ENCODE measurements at places on chromosomes 13 and 19.

DNA sequence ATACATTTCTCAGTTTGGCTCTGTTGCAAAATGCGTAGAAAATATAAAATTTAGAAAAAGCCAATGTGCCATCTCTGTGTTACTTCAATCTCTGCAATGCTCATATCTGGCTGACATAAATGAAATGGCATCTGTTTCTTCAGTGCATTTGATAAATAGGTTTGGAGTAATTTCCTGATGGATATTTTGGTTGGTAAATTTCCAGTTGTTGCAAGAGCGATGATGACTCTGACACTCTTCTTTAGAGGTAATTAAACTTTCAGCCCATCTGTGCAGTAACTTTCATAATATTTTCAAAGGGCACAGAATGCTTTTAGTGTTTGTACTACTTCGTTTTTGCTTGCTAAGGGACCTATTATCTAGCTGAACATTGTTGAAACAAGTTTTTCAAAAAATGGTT, 1286.4 kb downstream of the PCDH9 start:
- no peak for DNase-seq

DNA sequence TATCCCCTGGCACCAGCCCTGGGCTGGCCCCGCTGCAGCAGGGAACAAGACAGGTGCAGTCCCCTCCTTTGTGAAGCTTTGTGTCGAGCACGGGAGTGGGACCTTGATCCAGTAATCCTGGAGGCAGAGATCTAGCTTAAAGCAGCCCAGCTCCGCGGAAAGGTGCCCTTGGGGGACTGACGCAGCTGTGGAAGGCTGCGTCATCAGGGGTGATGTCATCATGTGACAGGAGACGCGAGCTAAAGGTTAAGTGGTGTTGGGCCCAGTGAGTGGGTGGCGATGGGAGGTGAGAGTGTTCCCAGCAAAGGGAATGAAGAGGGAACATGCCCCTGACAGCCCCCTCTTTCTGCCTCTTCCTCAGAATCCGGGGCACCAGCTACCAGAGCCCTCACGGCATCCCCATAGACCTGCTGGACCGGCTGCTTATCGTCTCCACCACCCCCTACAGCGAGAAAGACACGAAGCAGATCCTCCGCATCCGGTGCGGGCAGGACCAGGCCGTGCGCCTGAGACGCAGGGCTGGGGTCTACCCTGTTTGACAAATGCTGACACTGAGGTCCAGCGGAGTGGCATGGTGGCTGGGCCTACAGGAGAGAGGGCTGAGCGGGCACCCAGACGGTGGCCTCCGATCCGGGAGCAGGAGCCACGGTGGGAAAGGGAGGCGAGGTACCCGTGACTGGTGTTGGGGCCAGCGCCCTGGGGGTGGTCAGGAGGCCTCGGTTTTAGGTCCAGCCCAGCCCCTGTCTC, 2.6 kb downstream of the LHB start:
- DNase-seq, result no peak

GRCh38 chr19:670609-671075, 5.5 kb upstream of the FSTL3 start:
- no peak for DNase-seq

GRCh38 chr13:112259511-112259910, 116.6 kb upstream of the SPACA7 start:
- DNase-seq, result no peak

DNA sequence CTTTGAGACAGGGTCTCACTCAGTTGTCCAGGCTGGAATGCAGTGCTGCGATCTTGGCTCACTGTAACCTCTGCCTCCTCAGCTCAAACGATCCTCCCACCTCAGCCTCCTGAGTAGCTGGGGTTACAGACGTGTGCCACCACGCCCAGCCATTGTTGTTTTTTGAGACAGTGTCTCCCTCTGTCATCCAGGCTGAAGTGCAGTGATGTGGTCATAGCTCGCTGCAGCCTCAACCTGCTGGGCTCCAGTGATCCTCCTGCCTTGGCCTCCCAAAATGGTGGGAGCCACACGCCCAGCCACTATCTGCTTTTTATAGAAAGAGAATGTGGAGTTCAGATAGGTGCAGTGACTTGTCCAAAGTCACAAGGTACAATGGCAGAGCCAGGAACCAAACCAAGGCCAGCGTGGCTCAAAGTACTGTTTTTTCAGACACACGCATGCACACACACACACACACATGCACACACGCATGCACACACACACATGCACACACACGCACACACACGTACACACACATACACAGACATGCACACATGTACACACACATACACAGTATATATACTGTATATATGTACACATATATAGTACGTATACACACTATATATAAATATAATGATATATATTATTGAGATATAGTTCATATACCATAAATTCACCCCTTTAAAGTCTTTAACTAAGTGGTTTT, 6.6 kb downstream of the GADD45B start:
- DNase-seq, result no peak

DNA sequence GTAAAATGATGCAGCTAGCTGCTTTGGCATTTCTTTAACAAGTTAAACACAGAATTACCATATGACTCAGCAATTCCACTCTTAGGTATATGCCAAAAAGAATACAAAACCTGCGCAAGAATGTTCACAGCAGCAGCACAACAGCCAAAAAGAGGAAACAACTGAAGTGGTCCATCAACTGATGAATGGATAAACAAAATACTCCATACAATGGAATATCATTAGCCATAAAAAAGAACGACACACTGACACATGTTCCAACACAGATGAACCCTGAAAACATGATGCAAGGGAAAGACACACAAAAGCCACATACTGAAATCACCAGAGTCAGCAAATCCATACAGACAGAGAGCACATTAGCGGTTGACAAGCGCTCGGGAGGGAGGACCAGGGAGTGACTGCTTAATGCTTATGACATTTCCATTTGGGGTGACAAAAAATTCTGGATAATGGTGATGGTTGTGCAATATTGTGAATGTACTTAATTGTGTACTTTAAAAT, 3.0 kb downstream of the PCID2 start:
- DNase-seq, result no peak

DNA sequence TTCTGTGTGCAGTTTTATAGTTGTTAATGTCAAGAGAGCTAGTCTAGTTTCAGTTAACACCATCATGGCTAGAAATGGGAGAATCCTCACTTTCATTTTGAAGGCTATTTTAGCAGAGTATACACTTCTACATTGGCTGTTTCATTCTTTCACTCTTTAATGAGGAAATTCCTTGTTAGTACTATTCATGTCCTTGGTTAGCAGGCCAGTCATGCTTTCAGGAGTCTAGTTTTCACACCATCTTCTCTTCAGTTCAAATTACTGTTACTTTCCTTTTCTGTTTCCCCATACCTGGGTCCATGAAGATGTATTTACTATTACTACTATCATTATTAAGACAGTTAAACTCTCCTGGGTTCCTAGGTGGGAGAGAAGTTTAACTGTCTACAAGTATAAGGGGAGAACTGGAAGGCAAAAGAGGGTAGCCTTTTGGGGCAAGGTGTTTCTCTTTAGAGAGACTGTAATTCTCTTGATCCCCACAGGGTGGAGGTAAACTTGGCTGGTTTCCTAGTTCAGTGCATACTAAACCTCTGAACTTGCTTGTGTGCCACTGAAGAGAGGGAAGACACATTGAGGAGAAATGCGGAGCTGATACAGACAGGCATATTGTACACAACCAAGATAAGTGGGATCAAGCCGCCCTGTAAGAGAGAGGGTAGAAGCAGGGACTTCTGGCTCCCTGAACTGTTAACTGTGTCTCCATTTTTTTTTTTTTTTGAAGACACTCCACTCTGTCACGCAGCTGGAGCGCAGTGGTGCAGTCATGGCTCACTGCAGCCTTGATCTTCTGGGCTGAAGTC, 41.3 kb upstream of the IGFL4 start:
- DNase-seq, result no peak

DNA sequence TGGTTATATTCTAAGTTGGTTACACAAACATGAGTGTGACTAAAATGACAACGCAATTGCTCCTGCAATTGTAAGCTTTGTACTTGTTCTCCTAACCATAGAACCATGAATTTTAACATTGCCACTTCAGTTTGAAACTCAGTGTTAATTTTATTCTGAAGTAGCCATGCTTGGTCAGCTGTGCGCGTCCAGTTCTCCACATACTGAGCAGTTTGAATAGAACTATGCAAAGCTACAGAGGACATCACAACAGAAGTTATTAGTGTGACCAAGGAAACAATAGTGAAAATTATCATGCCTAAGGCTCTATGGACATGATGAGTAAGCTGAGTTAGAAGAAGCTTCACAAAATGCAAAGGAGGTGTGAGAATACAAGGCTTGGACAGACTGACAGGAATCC, 19.6 kb upstream of the ZNF100 start:
- no peak for DNase-seq

- DNase-seq, result no peak
These were observed 67.1 kb downstream of the WASF3 start for GRCh38 chr13:26624572-26624971.

GRCh38 chr13:107450931-107451330, 764.4 kb downstream of the LIG4 start:
- DNase-seq, result peak; percentile 33

GRCh38 chr13:24165746-24166145, 5.2 kb downstream of the SPATA13 start:
- DNase-seq, result no peak

- DNase-seq, result no peak
These were observed 1.2 kb upstream of the ZNF225 start for GRCh38 chr19:44111910-44112463.

DNA sequence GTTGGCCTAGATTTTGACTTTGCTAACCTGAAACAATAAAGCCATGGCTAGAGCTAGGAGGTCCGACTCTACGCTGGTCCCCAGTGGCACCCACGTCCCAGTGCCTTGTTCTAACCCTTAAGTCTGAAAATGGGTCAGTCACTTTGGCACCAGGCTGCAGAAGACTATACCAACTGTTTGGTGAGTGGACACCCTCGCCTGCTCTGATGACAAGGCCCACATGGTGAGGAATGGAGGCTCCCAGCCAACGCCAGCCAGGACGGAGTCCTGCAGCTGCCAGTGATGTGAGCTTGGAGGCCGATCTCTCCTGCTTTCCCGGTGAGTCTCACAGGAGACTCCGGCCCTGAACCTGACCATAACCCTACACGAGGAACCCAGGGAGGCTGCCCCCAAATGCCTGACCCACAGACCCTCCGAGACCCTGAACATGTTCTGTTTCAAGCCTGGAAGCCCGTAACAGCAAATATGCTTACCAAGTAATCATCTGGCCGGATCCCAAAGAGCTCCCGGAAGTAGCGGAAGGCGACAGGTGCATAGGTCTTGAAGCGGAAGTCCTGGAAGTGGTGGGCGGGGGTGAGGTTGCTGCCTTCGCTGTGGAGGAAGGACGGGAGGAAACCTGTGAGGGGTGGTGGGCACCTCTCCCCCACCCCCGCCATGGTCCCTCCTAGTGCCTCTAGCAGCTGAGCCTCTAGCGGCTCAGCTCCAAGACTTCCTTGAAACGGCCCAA, 34.1 kb upstream of the CACTIN start:
- no peak for DNase-seq

GRCh38 chr13:94620286-94620896, 18.7 kb downstream of the GPR180 start:
- no peak for DNase-seq

- DNase-seq, result no peak
These were observed 988.6 kb downstream of the PCDH17 start for GRCh38 chr13:58620176-58620575.

DNA sequence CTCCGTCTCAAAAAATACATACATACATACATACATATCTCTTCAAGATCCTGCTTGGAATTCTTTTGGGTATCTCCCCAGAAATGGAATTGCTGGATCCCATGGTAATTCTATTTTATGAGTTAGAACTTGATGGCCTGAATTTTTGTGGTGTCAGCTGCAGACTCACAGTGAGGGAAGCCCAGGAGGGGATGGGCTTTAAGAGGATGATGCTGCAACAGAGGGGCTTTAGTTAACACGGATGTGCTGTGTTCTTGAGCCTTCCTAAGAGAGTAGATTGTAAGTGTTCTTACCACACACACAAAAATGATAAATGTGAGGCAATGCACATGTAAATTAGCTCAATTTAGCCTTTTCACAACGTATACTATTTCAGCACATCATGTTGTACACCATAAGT, 31.8 kb downstream of the CACNG6 start:
- no peak for DNase-seq

All from heart left ventricle (tissue), 16 donors.